ENCODE measurements at places on chromosomes 3 and 15.

DNA sequence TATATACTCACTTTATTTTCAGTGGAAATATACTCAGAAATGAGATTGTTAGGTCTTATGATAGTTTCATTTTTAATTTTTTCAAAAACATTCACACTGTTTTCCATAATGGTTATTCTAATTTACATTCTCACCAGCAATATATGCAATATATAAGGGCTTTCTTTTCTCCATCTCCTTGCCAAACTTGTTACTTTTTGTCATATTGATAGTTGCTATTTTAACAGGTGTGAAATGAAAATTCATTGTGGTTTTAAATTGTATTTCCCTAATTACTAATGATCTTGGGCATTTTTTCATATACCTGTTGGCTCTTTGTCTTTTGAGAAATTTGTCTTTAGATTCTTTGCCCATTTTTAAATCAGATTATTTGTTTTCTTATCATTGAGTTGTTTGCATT, 325.2 kb downstream of the DIPK2A start:
- no peak for DNase-seq

DNA sequence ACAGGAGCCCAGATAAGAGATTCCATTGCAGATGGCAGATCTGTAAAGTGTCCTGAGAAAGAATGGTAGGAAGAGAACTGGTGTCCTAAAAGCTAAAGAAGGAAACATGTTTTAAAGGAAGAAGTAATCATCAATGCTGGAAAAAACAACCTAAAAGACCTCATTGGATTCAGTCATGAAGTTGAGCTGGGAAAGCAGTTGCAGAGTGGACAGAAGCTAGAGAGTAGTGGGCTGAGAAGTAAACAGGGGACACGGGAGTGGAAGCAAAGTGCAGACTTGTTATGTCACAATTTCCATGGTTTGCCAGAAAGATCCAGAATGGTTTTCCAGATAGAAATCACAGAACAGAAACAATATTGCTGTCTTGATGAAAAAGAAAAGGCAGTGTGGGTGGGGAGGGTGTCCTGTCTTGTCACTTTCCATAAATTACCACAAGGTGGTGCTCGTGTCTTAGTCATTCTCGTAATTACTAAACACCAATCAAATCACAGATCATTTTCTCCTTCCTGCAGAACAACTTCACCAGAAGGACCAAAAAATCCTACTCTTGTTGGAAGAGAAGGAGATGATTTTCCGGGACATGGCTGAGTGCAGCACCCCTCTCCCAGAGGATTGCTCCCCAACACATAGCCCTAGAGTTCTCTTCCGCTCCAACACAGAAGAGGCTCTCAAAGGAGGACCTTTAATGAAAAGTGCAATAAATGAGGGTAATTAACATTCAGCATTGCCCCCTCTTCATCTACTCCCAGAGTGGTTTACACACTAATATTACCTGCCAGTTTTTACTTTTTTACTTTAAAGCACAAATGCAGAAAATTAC, 64.5 kb downstream of the KLHL25 start:
- DNase-seq, result peak; percentile 73

- no peak for DNase-seq
These were observed 39.6 kb downstream of the SEMA6D start for GRCh38 chr15:47756872-47757271.

DNA sequence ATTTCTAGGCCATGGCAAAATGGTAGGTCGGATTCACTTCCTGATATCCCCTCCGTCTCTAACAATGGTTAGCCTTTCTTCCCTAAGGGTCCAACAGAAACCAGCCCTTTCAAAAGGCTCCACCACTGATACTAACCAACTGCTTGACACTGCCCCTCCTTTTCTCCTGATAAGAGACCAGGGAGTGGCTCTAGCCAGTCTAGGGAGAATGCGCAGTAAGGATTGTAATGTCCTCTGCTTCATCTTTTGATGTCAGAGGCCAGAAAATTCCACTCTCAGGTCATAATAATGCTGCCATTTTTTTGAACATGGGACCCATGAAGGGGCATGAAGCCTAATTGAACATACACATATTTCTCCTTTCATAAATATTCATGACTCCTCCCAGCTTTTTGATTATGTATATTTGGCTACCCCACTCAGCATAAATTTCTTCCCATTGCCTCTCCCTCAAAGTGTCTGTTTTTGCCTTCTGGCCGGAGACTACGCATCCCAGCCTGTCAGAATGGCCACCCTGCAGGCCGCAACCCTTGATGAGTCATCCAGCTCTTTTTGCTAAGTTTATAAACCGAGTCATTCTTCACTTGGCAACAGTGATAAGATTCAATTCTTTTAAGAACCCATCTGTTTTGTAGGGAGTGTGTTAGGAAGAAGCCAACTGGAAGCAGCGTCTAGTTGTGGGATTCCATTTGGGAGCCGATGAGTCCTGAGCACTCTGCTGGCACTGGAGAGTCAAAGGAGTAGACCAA, 189.0 kb upstream of the MCTP2 start:
- DNase-seq, result no peak

GRCh38 chr15:51672155-51672687, 9.1 kb upstream of the SCG3 start:
- DNase-seq, result no peak

DNA sequence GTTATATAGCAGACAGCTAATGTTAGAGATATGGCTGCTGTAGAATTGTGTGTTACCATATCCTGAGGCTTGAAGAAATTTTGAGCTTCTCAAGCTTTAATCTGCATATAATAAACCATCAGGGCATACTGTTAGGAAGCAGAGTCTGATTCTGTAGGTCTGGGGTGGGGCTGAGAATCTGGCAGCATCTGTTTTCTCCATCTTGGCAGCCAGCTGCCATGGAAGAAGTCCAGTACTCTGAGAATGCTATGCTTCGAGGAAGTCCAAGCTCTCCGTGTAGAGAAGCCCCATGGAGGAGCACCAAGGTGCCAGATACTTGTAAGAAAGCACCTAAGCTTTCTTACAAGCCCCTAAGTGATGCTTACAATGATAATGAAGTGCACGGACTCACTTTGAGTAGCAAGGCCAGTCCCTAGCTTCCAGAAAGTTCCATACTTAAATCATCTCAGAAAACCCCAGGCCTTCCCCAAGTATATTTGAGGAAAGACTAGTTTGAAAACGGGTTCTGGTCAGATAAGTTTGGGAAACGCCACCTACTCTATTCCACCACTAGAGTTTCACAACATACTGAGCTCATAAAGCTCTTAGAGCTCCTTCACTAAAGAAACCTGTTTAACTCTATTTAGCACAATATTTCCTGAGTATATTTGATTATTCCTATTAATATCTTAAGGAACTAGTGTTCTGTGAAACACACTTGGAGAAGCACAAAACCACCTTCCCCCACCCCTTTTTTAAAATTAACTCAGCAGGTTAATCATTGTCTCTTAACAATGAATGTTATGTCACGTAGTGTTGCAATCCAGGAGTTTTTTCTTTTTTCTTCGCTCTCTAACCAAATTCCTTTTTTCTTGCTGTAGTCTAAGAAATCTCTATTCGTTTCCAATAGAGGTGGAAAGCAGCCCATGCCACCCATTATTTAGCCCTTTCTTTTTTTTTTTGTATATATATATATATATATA, 59.9 kb upstream of the RASGRP1 start:
- DNase-seq, result no peak

GRCh38 chr3:59192473-59192872, 142.6 kb upstream of the CFAP20DC start:
- no peak for DNase-seq

GRCh38 chr3:145678401-145678800, 482.6 kb downstream of the PLOD2 start:
- no peak for DNase-seq

DNA sequence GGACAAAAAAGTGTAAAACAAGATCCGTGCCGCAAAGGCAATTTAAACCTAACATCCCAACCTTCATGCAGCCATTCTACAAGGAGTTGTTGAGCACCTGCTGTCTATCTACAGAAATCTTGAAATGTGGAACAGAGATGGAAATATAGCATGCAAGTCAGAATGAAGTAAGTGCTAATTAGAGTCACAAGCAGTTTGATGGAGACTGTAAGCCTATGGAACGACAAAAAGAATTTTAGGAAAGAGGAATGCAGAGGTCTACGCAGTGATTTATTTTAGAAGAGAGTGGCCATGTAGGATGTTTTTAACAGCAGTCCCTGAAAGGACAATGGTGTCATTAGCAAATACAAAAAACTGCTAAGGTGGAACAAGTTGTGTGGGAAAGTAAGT, 851 bp upstream of the DCBLD2 start:
- DNase-seq, result no peak

GRCh38 chr3:82038556-82038955, 277.1 kb upstream of the GBE1 start:
- no peak for DNase-seq

DNA sequence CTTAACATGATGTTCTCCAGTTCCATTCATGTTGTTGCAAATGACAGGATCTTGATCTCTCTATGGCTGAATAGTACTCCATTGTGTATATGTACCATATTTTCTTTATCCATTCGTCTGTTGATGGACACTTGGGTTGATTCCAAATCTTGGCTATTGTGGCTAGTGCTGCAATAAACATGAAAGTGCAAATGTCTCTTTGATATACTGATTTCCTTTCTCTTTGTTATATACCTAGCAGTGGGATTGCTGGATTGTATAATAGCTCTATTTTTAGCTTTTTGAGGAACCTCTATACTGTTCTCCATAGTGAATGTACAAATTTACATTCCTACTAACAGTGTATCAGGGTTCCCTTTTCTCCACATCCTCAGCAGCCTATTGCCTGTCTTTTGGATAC, 5.9 kb upstream of the RBP2 start:
- DNase-seq, result no peak

DNA sequence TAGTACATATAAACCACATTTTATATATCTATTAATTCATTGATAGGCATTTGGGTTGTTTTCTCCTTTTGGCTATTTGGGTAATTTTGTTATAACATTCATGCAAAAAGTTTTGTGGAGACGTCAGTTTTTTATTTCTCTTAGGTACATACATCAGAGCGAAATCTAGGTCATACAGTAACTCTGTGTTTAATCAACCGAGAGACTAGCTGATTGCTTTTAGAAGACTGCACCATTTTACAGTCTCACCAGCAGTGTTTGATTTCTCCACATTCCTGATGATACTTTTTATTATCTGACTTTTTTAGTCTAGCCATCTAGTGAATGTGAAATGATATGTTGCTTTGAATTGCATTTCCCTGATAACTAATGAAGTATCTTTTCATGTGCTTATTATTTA, 1019.3 kb downstream of the NSUN3 start:
- DNase-seq, result no peak

GRCh38 chr3:101179637-101180036, 140.7 kb downstream of the IMPG2 start:
- no peak for DNase-seq

- DNase-seq, result no peak
These were observed 100.6 kb upstream of the ATP11B start for GRCh38 chr3:182692695-182693094.

DNA sequence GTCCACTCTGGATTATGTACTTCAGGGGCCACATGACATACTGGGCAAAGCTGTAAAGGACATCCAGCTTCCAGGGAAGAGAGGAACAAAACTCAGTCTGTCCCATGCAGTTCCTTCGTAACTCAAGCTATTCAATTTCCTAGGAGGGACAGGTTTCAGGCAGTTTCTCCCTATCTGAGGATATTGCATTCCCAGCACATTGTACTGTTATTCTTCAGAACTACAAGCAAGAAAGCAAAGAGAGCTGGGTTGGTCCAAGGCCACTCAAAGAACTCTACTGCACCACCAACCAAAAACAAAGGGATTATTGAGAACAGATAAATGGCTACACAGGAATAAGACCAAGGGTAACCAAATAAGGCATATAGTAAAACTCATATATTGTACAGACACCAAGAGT, 117.6 kb upstream of the ARL6 start:
- DNase-seq, result no peak

DNA sequence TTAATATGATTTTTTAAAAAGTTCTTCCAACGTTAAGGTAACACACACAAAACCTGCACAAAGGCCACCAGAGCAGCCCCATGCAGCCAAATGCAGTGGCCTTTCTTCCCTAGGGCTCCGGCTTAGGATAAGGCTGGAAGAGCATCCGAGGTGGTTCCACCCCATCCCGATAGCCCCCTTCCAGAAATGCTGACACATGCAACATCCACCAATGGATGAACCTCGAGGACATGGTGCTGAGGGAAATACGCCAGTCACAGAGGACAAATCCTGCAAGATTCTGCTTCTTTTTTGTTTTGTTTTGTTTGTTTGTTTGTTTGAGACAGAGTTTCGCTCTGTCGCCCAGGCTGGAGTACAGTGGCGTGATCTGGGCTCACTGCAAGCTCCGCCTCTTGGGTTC, 199.3 kb upstream of the NSMCE3 start:
- no peak for DNase-seq

All from A549 (cell line).